ENCODE measurements at places on chromosomes 7 and 10.
A peak's percentile ranks its signal among the peaks of the same experiment; 100 is the strongest.

DNA sequence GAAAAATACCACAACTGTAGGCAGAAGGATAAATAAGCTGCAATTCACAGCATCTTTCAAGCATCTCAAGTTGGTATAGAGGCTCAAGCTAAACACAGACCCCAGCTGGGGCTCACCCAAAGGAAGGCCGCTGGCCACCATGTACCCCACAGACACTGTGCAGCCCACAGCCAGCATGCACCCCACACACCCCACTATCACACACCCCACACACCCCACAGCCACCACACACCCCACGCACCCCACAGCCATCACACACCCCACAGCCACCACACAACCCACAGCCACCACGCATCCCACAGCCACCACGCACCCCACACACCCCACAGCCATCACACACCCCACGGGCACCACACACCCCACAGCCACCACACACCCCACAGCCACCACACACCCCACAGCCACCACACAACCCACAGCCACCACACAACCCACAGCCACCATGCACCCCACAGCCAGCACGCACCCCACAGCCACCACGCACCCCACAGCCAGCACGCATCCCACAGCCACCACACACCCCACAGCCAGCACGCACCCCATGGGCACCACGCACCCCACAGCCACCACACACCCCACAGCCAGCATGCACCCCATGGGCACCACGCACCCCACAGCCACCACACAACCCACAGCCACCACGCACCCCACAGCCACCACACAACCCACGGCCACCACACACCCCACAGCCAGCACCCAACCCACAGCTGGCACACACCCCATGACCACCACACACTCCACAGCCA is 214.7 kb downstream of the DNAJB6 start:
- H3K27ac ChIP-seq: no peak overlapping the region
- H3K4me3 ChIP-seq: no peak overlapping the region
- H3K27me3 ChIP-seq: no peaks in the 10 kb centered on the region
- H3K4me1 ChIP-seq: no peaks in the 10 kb centered on the region

DNA sequence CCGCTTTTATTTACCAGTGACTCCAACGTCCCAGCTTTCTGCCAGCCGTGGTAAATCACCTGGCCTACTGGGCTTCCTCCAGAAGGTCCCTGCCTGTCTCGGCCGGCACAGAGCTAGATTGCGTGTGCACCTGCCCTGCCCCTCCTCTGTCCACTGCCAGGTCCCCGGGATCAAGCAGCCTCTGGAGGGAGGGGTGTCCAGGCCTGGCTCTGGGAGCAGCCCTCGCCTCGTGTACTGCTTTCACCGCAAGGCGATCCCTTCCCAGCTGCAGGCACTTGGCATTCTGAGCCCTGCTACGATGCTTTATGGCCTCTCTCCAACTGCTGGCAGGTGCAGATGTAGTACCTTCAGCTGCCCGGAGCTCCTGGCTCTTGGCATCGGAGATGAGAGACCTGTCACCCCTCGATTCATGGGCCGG is 7.4 kb downstream of the SLC29A3 start:
- DNase-seq: no peak
- no peak overlapping the region for H3K4me3 ChIP-seq
- H3K27me3 ChIP-seq: no peaks in the 10 kb centered on the region
- H3K4me1 ChIP-seq: no peaks in the 10 kb centered on the region

DNA sequence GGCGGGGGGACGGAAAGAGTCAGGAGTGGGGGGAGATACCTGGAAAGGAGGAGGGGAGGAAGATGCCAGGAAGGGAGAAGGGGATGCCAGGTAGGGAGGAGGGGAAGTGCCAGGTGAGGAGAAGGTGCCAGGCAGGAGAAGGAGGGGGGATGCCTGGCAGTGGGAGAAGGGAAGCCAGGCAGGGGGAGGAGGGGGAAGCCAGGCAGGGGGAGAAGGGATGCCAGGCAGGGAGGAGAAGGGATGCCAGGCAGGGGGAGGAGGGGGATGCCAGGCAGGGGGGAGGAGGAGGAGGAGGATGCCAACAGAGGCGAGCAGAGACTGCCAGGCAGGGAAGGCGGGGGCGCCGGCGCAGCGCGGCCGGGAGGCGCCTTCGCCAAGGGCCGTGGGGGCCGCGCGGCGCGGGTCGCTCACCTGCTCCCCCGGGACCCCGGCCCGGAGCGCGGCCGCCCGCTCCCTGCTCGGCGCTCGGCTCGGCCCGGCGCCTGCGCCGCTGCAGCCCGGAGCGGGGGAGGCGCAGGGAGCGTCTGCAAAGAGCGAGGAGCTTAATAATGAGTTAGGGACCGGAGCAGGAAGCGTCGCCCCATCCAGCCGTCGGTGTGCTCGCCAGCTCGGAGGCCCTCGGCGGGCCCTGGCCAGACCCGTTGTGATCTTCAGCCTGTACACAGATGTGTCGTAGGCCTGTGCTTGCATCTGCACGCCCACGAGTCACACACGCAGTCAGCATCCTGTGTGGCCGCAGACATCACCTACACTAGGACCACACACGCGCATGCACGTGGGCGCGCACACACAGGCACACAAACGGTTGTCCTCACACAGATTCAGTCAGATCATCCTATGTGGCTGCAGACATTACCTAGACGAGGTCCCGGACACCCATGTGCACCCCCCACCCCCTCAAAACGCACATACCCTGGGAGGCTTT is 28.4 kb upstream of the SMARCD3 start:
- no peaks in the 10 kb centered on the region for H3K4me1 ChIP-seq
- no peak overlapping the region for H3K27ac ChIP-seq
- no peak overlapping the region for H3K4me3 ChIP-seq
- peaks cover 4% of the 10 kb centered on the region for H3K27me3 ChIP-seq
- peak; percentile 80 for DNase-seq
- no peaks in the 10 kb centered on the region for H3K36me3 ChIP-seq

DNA sequence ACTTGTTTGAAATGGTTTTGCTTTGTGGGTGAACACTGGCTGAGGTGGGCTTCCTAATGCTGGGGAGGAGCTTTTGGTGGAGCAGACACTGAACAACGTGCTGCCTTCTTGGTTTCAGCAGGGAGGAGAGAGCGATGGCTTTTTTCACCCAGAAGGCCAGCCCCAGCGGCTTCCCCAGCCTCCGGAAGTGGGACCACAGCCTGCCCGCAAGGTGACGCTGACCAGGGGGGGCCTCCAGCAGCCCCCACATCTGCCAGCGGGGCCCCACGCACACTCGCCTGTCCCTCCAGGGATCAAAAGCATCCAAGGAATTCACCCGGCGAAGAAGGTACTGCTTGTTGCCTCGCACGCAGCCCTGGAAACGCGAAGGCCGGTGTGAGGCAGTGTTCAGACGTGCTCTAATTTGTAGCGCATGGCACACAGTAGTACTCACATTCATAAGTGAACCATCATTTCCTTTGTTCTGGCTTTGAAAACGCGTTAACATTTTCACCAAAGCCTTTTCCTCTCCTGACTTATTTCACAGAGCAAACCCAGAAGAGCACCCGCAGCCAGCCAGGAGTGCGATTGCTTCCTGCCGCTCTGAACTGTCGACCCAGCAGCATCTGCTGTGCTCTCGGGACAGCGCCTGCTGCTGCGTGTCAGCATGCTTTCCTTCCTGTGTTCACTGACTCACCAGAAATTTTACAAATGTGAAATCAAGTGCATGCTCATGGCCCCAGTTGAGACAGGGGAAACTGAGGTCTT is 48.4 kb downstream of the SHH start:
- H3K27me3 ChIP-seq: no peaks in the 10 kb centered on the region
- H3K27ac ChIP-seq: peak overlapping the region; percentile 58
- no peaks in the 10 kb centered on the region for H3K4me1 ChIP-seq
- no peak overlapping the region for H3K4me3 ChIP-seq

DNA sequence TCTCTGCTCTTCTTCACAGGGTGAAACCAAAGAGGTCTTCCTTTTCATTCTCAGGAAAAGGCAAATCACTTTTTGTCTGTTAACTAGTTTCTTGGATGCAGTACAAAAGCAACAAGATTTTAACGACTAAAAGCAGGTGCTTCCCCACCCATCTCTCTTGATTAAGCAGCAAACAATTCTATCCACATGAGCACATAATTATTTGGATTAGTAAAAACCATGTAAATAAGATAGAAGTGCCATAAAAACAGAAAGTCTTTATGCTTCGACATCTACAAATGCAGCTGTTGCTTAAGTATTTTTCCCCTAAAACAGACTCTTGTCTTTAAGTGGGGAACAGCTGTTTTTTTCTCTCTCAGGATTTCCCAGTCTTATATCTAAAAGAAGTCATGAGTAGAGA is 37.4 kb downstream of the USP54 start:
- no peaks in the 10 kb centered on the region for H3K4me1 ChIP-seq
- H3K27ac ChIP-seq: no peak overlapping the region
- H3K27me3 ChIP-seq: no peaks in the 10 kb centered on the region
- H3K4me3 ChIP-seq: no peak overlapping the region
- no peaks in the 10 kb centered on the region for H3K36me3 ChIP-seq

DNA sequence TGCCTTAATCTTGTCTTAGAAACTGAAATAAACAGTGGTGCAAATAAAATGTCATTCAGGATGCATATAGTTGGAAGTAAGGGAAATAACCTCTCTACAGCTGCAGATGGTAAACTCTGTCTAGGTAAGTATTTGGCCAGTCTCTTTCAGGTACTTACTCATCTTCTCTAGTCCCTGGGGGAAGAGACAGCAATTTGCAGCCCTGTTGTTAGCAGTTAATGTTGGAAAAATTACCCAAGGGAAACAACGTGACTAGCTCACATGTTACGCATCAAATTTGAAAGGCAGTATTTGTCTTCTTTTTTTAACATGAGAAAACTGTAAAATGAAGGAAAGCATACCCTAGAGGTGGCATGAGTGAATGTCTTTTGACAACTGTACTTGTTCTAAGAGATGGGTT is 3.2 kb upstream of the HUS1 start:
- H3K4me1 ChIP-seq: peaks cover 8% of the 10 kb centered on the region
- H3K27me3 ChIP-seq: no peaks in the 10 kb centered on the region
- no peak overlapping the region for H3K27ac ChIP-seq
- no peaks in the 10 kb centered on the region for H3K36me3 ChIP-seq

Measured in hepatocyte (in vitro differentiated cells).